Fibroblast of mammary gland (primary cell): ENCODE measurements at places on chromosomes 3 and 15.

DNA sequence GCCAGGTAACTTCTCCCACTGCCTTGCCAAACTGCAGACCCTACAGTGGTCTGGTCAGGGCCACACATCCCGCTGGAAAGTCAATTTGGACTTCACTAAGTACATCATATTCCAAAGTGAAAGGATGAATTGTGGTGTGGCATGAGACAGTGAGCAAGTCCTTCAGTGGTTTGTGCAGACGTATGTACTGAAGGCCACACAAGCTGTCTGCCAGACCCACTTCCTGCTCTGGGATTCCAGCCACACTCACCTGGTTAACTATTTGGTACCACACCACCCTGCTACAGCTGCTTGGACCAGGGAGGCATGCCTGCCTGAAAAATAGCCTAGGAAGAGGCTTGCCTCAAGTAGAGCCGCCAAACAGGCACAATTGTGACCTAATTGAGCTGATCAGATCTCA, 94.1 kb upstream of the STRIT1 start:
- DNase-seq = peak; percentile 44

DNA sequence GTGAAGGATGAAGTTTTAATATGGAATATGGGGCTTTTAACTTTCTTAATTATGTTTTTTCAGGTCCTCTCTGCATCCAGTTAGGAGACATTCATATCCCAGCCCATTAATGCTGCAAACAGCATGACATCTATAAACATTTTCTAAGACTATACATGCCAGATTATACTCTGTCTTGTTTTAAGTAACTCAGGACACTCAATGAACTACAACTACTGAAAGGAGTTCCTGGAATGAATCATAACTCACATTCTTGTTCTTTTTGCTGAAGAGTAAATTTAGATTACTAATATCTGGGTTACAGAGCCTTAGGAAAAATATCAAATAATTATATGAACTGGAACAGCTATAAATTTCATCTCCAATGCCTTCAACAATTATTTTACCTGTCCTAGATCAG, 167.4 kb downstream of the STAG1 start:
- no peak for DNase-seq

DNA sequence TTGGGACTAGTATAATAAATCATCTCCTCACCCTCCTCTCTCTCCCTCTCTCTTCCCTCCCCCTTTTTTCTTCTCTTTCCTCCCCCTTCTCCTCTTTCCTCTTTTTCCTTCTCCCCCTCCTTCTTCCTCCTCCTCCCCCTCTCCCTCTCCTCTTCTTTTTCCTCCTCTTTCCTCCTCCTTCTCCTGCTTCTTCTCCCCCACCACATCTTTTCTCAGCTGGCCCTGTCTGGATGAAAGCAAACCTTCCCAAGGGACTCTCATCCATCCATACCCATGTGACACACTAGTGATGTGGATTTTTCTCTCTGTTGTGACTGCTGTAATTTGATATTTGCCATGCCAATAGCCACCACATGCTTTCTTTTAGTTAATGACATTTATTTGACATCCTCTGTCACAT, 127.2 kb downstream of the EBLN2 start:
- peak; percentile 6 for DNase-seq

- DNase-seq = no peak
Observed at GRCh38 chr3:67854663-67855062, 200.3 kb upstream of the SUCLG2 start.

GRCh38 chr3:27559835-27560234, 75.7 kb upstream of the SLC4A7 start:
- peak; percentile 90 for DNase-seq

- DNase-seq = no peak
Observed at GRCh38 chr3:113228498-113229286, 17.3 kb downstream of the BOC start.

DNA sequence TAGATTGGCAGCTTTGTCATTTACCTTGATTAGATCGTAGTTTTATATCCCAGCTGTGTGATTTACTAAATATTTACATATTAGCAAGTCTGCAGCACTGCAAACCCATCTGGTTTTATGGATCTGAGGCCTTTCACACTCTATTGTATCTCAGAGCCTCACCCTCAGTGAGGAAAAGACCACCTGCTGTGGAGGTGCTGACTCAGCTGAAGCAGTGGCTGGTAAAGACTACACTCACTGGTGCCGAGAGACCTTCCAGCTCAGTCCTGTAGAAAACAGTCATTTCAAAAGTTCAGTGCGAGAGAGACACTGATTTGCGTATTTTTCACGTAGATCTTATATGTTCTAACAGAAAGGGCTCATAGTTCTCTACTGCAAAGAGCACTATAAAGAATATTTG, 307.8 kb upstream of the TPM1 start:
- no peak for DNase-seq
